ENCODE measurements at places on chromosomes 6 and 20. TPM values are rescaled to one million over a fixed set of nuclear protein-coding genes. Genes with fewer than 3 reads are reported as not detected.

Gene ERVFRD-1
- total RNA-seq = not detected

Gene NKAIN2
- not detected for total RNA-seq

Gene DLL1
- 0.73 TPM for total RNA-seq

Gene ZC2HC1B
- total RNA-seq = not detected

Gene LTB
- not detected for total RNA-seq

Gene IFT52
- 38.3 TPM for total RNA-seq

Gene STMND1
- not detected for total RNA-seq

Gene HCRTR2
- total RNA-seq = not detected

Gene TMEM200A
- total RNA-seq = 4.1 TPM

Gene SS18L1
- total RNA-seq = 14.3 TPM

Gene TSPO2
- not detected for total RNA-seq

Gene FAM83B
- total RNA-seq = not detected

Gene CDH4
- under 0.01 TPM for total RNA-seq

Gene LST1
- not detected for total RNA-seq

Gene BPIFA1
- total RNA-seq = not detected

Gene RIPPLY2
- total RNA-seq = 1.4 TPM

Gene PNLDC1
- 0.73 TPM for total RNA-seq

Gene BCLAF1
- 97.7 TPM for total RNA-seq

Gene ACSS1
- 2.6 TPM for total RNA-seq

Gene LY86
- not detected for total RNA-seq

Gene VNN1
- not detected for total RNA-seq

Gene SRSF3
- 282 TPM for total RNA-seq

Gene C20orf204
- total RNA-seq = 0.98 TPM

Gene ROS1
- 0.39 TPM for total RNA-seq

Gene PBOV1
- not detected for total RNA-seq

Gene CAGE1
- total RNA-seq = under 0.01 TPM

Gene PAK1IP1
- 26.4 TPM for total RNA-seq

Gene TXNDC5
- total RNA-seq = 360 TPM

Gene SMIM28
- total RNA-seq = not detected

Gene PRDM1
- total RNA-seq = 1.1 TPM

Gene AK9
- 3.7 TPM for total RNA-seq

Gene TRIM40
- total RNA-seq = not detected

Gene COL21A1
- total RNA-seq = 5.3 TPM

Gene SAPCD1
- 1.1 TPM for total RNA-seq

Gene UBE2V1
- 96.3 TPM for total RNA-seq

Gene GTSF1L
- total RNA-seq = not detected

Gene DNAH8
- total RNA-seq = not detected

Gene MARCKS
- 43.0 TPM for total RNA-seq
